ENCODE measurements at places on chromosomes 7 and 10.

DNA sequence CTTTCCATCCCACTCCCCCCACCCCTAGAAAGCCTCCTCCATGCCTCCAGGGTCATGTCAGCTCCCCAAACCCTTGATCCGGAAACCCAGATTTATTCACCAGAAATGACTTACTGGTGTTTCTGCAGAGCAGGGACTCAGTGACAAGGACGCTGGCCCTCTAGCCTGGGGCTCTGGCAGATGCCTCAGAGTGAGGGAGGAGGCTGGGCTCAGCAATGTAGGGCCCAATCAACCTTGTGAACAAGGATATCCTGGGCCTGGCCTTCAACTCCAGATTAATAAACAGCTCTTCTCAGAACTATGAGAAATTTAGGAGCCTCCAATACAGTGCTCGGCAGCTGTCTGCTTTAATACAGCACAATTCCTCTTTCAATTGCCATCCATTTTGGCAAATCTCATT lies at the start of gene MBL2:
MBL2 (minus strand) TSS at position 162 of the 400 bp plus-strand sequence. CDS start 1,149 bp downstream, outside the sequence.
- no peak for DNase-seq

GRCh38 chr10:54501929-54502328 lies 299.1 kb downstream of the PCDH15 start:
- DNase-seq: no peak

GRCh38 chr10:102146971-102147428 lies 5.2 kb upstream of the NOLC1 start:
- DNase-seq: no peak

GRCh38 chr7:8200316-8200715 lies 61.7 kb downstream of the ICA1 start:
- no peak for DNase-seq

DNA sequence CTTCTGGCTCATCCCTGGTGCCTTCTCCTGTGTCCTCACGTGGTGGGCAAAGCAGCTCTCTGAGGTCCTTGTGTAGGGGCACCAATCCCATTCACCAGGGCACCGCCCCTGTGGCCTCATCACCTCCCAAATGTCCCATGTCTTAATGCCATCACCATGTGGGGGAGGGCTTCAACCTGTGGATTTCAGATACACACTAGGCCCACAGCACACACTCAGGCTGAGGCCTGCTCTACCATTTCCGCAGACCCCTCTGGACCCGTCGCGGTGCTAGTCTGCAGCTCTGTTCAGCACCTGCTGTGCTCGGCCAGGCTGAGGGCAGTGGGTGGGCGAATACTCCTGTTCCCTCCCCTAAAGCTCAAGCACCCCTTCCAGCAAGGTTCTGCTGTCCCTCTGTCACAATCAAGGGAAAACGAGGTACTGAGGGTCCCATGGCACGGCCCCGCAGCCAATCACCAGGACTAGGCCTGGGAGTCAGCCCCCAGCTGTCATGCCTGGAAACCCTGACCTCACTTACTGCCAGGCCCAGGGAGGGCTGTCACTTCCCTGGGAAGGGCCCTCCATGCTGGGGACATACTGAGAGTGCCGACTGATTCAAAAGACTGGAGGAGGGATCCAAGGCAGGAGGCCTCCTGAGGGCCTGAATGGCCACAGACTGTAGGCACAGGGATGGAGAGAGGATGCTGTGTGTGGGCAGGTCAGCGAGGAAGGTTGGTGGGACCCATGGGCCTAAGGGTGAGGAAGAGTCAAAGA lies 123.8 kb upstream of the RET start:
- no peak for DNase-seq

DNA sequence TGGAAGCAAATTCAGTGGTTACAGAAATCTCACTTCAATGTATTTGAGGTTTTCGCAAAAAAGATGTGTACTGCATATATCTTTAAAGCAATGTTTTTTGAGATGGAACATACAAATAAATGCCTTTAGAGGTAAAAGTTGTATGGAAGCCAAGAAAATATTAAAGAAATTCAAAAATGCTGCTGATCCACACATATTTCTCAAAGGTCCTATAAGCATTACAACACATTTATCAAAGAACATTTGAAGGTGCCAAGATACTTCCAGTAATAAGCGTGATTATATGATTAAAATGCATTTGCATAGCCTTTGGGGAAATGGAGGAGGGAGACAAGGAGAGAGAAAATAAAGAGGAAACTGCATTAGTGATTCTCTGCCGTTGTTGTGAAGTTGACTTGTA lies 260.1 kb downstream of the BICC1 start:
- DNase-seq: no peak

DNA sequence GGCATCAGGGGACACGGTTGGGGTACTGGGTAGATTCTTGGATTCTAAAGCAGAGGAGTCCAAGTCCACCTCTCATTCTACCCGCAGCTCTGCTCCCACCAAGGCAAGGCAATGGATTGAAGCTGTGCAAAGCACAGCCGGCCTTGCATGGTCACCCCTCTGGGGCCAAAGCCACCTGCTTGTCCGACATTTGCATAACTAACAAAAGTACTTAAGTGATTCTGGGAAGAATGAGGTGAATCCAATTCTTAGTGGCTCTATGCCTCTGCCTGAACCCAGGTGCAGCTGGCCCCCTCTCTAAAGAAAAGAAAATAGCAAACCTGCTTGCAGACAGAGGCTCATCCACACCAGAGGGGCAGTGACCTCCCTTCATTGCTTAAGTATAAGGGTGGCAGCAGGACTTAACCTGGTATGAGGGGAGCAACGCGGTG lies 10.7 kb upstream of the COBL start:
- no peak for DNase-seq

GRCh38 chr10:70560511-70560941 lies 42.0 kb downstream of the PRF1 start:
- DNase-seq: no peak

GRCh38 chr10:1530871-1531517 lies 206.3 kb downstream of the ADARB2 start:
- DNase-seq: no peak

GRCh38 chr10:113552014-113552413 lies 839 bp upstream of the HABP2 start:
- DNase-seq: no peak

DNA sequence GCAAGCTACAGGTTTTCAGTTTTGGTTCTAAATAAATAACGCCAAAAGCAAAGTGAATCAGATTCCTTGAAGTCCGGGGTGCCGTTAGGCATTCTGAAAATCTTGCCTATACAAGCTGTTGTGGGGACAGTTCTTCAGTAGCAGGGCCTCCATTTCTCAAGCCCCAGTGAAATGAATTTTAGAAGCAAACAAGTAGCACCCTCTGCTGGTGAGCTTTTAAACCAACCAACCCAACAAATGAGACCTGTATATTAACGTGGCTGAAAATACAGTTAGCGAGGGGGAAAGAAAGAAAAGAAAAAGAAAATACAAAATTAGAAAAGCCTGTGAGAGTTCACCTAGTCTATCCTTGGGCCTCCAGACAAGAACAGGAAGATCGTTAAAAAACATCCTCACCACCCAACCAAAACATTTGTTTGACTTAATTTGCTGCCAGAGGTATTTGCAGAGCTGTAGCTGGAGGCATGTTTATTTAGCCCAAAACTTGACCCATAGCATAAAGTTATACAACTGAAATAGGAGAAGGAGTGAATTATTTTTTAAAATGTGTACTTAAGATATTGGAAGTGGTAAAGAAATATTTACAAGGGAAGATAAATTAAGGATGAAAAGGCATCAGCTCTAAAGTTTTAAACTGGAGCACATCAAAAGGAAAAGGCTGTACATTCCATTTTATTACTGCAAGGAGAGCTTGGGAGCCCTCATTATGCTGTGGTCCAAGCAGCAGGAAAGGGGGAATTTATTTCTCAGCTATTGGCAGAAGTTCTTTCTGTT lies 98.9 kb downstream of the DYNC1I1 start:
- DNase-seq: no peak

DNA sequence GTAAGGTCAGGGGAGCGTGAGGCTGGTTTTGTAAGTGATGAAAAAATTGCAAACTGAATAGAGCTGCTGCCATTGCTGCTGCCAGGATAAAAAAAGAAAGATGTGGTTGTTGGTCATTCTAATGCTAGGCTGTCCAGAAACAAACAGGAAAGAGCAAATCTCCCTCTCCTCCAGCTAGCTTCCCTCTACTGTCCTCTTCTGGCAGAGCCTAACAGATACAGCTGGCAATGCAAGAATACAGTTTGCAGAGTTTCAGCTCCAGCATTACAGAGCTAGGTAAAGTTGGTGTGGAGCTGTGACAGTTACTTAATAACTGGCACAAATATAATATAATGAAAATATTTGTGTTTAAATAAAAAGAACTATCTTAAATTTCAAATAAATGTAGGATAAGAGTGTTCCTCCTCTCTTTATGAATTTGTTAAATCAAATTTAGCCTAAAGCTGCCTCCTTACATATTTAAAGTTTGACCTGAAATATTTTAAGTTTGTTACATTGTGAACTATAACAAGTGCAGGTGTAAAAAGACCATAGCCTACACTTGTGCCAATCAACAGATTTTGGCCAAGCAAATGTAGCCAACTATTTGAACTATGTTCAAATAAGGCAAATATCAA lies 407.7 kb downstream of the SH2D4B start:
- no peak for DNase-seq

GRCh38 chr10:56604624-56605023 lies 243.6 kb upstream of the ZWINT start:
- no peak for DNase-seq

DNA sequence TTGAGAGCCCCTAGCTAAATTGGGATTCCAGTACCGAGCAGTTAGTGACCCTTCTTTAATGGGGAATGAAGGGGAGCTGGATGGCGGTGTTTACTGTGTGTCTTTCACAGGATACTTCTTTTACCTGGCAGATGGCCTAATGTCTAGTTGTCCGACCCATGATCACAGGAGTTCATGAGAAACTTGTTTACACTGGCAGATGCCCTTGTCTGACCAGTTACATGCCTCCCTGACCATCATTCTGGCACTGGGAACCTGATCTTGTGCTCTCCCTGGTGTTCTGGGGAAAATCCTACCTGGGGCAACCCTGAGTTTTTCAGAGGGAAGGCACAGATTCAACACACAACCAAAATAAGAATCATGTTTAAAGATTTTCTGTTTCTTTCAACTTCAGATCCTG lies 120.1 kb upstream of the SLC13A1 start:
- no peak for DNase-seq

DNA sequence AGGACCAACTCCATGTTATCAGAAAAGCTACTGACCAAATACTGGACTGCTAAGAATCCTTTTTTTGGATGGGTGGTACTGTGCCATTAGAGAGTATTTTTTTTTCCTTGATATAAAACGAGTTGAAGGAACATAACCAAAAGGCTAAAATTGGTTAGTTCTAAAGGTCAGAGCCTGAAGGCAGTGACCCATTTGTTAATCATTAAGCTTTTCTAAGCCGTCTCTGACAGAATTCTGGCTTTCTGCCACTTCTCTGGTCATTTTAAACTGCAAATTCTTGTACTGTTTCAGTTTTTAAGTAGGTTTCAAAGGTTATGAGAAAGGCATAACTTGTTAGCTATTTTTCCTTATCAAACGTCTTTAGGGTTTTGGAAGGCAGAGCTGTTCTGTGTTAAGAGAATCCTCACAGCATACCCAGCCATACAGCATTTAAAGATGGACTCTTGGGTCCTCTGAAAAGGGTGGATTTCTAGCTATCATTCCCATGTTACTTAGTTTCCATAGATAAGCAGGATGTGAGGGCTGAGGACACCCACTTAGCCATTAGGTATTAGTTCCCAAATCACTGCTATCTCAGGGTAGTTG lies 196.8 kb downstream of the RNLS start:
- no peak for DNase-seq

DNA sequence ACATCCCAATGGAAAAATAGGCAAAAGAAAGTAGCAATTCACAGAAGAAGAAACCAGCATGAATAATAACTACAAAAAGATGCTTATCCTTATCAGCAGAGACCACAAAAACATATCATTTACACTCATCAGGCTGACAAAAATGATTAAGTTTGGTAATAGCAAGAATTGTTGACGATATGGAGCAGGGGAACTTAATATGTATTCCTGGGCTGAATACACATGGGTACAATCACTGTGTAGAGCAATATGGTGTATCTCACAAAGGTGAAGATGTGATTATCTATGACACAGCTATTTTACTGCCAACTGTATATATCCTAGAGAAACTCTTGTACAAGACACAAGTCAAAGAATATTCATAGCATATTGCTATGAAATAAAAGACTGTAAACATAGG lies 141.8 kb upstream of the NOBOX start:
- DNase-seq: no peak

DNA sequence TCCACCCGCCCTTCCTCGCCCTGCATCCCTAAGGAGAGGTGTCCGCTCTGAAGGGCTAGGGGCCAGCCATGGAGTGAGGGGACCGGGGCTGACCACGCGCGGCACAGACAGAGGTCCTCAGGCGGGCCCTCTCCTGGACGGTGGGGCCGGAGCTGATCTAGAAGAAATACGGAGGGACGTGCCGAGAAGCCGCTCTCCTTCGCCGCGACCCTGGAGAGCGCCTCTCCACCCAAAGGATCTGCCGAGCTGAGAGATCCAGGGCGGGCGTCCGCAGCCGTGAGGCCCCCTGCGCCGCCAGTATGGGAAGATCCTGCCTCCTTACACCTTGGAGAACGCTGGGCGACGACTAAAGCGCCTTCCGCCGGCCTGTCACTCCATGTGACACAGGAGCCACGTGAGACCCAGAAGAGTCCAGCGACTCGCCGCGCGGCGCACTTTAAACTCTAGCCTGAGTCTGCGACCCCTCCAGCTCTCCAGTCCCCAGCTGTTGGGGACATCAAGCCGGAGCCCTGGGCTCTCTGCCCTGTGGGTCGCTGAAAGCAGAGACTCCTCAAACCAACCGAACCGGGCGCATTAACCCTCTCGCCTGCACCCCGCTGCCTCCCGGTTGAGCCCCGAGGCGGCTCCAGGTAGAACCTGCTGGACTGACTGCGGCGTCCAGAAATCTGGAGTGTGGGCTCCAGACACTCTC lies 1.5 kb upstream of the SFMBT2 start:
- DNase-seq: no peak

GRCh38 chr7:98802781-98803110 lies 67.1 kb downstream of the TMEM130 start:
- no peak for DNase-seq

GRCh38 chr7:109020251-109020650 lies 450.6 kb downstream of the DNAJB9 start:
- DNase-seq: no peak

- no peak for DNase-seq
Measured at GRCh38 chr7:132519936-132520335, 56.3 kb downstream of the PLXNA4 start.

- no peak for DNase-seq
Measured at GRCh38 chr7:151025924-151026671, 1.8 kb upstream of the ATG9B start.

DNA sequence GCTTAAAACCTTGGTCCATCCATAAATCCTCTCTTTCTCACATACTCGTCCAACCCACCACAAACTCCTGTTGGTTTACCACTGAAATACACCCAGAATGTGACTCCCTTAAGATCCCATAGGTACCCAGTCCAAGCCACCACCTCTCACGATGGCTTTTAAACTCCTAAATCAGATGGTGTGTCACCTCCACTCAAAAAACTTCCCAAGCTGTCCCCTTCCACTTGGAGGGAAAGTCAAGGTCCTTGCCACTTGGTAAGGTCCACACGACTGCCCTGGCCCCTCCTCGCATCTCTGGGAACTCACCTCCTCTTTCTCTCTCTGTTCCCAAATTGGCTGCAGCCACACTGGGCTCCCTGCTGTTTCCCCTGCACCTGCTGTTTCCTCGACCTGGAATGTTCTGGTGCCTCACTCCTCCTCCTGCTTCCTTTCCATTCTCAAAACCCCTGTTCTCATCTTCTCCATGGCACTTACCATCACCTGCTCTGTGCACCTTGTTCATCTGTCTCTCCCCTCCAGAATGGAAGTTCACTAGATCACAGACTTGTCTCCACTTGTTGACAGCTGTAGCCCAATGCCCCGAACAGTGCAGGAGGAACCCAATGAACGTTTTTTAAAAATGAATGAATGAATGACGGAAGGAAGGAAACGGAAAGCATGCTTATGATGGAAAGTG lies 23.0 kb downstream of the ZFAND2A start:
- no peak for DNase-seq

Data from esophagus squamous epithelium (tissue), 5 donors.